Naive B cell (primary cell): ENCODE measurements at places on chromosomes 12 and 14. TPM values are rescaled to one million over a fixed set of nuclear protein-coding genes. Genes with fewer than 3 reads are reported as not detected.

Gene COQ5
- polyA plus RNA-seq = 25.2 TPM

Gene GLIPR1L2
- polyA plus RNA-seq = not detected

GRCh38 chr12:130956456-130957303, 3.0 kb downstream of the ADGRD1 start:
- DNase-seq = no peak

- DNase-seq = no peak
Measured at GRCh38 chr14:21671371-21671770, 2.2 kb downstream of the OR4E1 start.

Gene APAF1
- 5.8 TPM for polyA plus RNA-seq

Gene KRT83
- not detected for polyA plus RNA-seq

DNA sequence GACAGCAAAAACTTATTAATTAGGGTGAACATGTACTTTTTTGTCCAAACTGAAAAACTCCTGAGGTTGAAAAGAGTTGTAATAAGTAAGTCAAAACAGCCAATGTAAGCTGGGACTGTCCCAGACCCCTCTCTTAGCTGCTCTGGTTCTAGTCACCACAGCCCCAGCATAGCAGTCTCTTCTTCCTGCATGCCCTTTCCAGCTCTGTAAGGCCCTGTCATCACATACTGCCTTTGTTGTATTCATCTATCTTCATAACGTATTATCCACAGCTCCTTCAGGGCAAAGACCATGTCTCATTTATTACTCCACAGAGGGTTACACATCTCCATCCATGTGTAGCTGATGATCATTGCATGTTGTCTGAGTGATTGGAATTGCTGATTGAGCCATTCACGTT, 56.5 kb downstream of the UTP20 start:
- no peak for DNase-seq

GRCh38 chr12:110513842-110514241, 11.7 kb downstream of the RAD9B start:
- DNase-seq = no peak

- no peak for DNase-seq
Measured at GRCh38 chr14:73234029-73234428, 3.3 kb upstream of the PAPLN start.

- no peak for DNase-seq
Measured at GRCh38 chr14:102057480-102058114, 29.2 kb downstream of the HSP90AA1 start.

Gene ORMDL2
- 101 TPM for polyA plus RNA-seq

DNA sequence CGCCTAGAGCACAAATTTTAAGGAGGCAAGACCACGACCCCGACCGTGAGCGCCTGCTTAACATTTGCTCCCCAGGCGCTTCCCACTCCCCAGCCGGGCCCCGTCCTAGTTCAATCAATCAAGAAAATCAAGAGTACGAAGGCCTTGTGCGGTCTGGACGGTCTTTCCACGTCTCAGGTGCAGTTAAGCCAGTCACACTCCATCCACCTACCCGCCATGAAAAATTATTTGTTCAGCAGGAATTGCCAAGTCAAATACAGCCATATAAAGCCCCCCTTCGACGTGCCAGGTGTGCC, 603 bp upstream of the LRR1 start:
- no peak for DNase-seq

DNA sequence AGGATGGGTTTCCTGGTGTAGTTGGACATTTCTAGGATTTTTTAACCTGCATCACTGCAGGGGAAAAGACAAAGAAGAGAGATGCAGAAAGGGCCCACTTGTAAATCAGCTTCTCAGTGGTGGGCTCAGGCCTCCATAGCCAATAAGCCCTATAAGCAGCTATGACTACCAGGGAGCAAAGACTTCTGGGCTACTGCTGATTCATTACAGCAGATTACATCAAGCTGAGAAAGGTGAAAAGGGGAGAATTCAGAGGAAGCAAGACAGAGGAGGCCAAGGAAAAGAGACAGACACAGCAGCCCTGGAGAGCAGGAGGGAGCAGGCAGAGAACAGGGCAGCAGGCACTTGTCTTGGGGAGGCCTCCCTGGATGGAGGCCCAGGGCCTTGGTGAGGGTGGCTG, 95.2 kb downstream of the KCNA5 start:
- DNase-seq = no peak

- DNase-seq = no peak
Measured at GRCh38 chr14:69720912-69721311, 46.0 kb upstream of the SRSF5 start.

DNA sequence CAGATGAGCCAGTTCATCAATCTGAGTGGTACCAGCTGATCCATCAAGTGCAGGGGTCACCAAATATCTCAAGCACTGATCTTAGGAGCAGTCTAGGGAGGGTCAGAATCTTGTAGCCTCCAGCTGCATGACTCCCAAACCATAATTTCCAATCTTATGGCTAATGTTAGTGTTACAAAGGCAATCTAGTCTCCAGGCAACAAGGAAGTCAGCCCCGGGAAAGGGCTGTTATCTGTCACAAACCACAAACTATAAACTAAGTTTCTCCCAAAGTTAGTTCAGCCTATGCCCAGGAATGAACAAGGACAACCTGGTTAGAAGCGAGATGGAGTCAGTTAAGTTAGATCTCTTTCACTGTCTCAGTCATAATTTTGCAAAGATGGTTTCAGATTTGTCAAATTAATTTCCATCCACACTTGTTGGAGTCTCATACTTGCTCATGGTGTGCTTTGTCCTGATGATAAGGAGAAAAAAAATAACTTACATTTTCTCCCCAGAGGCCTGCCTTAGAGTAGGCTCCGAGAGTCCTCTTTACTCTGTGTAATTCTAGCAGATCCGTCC, 3.9 kb upstream of the ABHD4 start:
- no peak for DNase-seq

Gene MGP
- polyA plus RNA-seq = 0.57 TPM

DNA sequence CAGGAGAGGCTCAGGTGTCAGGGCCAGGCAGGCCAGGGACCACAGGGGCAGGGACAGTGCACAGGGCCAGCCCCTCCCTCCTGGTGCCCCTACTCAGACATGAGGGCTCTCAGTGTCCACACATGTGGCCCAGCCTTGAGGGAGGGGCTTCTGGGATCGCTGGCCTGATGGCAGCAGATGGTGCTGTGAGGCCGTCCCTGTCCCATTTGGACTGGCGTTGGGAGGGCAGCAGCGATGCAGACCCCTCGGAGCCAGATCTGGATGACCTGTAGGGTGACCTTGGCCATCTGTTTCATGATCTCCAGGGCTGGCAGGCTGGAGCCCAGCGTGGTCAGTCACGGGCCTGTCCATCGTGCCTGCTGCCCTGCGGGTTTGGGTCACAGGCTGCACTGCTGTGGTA, 377.6 kb downstream of the TMEM121 start:
- no peak for DNase-seq
